Frontal cortex (tissue), 4 donors: ENCODE measurements at places on chromosomes 13 and 19. TPM values are rescaled to one million over a fixed set of nuclear protein-coding genes. Genes with fewer than 3 reads are reported as not detected.
A peak's percentile ranks its signal among the peaks of the same experiment; 100 is the strongest.

GRCh38 chr19:49565261-49565660, 15.1 kb downstream of the NOSIP start:
- DNase-seq, result no peak

THAP8 gene
- total RNA-seq, result 2.9 TPM

GRCh38 chr13:39110518-39111097, 72.4 kb downstream of the NHLRC3 start:
- DNase-seq, result no peak

DNA sequence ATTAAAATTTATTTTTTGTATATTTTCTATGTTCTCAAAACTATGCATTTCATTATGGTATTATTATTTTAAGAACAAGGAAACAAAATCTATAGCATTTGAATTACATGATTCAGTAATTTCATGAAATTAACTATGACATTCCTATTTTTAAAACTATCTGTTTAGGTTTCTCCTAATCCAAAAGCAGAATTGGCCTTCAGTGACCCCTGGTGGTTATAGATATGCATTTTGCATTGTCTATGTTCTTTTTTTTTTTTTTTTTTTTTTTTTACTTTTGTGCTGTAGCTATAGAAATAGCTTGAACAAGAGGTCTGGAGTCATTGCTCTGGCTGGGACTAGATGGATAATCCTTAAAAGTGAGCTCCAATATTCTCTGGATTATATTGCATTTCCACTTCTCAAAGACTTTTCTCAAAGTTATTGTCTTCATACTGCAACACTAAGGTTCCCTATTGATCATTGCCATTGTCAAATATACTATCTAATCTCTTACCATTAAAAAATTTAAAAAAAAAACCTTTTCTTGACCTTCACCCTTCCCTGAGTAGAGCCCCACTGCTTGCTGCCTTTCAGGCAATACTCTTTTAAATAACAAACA, 15.9 kb upstream of the DNAJC3 start:
- no peak for DNase-seq

DNA sequence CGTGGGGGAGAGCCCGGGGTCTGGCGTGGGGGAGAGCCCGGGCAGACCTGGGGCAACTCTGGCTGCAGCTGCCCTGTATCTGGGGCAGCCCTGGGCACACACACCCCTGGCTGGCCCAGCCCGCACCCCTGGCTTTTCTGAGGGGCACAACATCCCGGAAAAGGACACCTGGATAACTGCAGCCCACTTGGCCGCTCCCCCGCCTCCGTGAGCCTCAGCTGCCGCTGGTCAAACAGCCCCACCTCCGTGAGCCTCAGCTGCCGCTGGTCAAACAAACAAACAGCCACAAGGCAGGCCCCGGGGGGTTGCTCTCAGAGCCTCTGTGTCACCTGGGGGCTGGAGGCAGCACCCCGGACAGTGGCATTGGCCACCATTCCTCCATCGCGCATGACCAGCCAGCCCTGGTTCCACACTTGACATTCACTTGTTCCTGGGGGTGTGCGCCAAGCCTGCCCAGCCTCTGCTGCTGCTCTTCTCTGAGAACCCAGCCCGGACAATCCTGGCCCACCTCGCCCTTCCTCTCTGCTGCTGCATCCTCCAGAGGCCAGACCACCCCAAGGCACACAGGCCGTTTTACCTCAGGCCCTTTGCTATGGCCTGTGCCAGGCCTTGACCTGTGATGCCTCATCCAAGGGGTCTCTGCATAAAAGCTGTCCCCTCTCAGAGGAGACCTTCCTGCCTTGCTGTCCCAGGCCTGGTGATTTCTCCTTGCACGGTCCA, 19.9 kb downstream of the CEBPG start:
- no peak for DNase-seq

- DNase-seq, result no peak
These were observed 737.7 kb downstream of the PCDH9 start for GRCh38 chr13:66492479-66492878.

DNA sequence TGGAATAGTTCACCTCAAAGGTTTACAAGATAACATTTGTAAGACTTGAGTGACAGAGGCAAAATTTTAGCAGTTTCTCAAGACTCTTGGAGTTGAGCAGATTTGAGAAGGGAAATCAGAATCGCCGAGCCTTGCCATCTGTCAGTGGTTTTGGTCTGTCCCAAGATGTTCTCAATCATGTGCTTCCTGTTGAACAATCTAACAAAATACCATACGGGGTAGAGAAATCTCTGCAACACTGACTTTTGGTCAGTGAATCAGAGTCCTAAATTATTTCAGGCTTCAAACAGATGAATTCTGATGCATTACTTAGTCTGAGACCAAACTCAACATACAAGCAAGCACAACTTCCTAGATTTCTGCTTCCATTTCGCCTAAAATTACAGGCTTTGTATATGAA, 3.8 kb downstream of the KCTD12 start:
- no peak for DNase-seq

GIPC3 gene
- under 0.01 TPM for total RNA-seq

C1QTNF9B gene
- 0.41 TPM for total RNA-seq

DNA sequence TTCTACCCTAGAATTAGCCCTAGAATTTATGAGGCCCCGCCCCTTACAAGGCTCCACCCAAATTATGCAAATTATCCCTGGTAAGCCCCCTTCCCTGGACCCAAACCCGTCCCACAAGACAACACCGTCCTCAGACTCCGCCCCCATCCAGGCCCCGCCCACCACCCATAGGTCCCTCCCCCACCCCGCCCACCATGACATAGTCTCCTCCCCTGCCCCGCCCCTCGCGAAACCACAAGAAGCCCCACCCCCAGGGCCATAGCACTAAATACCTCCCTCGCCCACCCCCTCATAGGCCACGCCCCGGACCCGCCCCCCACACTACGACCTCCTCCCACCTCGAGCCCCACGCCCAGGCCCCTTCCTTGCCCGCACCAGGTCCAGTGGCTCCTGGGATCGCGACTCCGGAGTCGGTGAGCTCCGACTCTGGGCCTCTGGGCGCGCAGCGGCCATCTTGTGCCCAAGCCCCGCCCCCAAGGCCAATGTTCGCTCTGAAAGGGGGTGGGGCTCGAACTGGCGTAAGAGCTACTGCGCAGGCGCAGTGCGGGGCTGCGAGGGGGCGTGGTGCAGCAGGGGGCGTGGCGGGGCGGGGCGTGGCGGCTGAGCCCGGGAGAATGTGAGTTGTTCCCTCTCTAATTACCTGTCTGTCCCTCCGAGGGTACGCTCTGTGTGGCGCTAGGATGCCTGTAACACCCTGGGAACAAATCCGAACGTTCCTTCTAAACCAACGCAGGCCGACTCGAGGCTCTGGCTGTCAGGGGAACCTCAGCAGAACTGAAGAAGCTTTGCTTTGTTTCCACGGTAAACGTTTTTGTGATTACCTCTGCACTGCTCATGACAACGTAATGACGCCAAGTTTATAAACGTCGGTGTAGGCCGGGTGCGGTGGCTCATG, at the start of gene ZNF784:
ZNF784 (minus strand) TSS at position 458 of the 895 bp plus-strand sequence; CDS start at position 453, 5 bp downstream.
- peak; percentile 95 for DNase-seq

ZC3H13 gene
- 36.3 TPM for total RNA-seq

DNA sequence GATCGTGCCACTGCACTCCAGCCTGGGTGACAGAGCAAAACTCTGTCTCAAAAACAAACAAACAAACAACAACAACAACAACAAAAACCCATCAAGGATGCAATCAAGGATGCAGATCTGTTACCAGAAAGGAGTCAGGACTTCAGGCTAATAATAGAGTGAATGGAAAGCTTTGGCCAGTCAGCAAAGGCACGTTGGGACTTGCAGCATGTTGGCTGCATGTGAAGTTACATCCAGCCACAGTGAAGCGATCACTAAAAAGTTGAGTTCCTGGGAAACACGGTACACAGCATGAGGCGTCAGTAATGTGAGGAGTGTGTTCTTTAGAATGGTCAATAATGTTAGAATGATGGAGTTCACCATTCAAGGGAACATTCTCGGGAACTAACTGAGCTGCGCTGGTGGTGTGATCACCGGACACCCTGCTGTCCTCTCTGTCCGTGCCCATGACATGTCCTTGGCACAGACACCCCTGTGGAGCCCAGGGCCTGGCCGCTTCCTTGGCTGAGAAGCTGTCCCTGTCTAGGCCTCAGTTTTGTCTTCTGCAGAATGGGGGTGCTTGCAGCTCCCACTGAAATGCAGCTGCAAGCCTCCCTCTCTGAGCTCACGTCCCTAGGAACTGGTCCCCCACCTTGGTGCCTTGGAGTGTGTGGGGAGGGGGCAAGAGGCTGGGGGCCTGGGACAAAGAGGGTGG, 2.3 kb upstream of the LGALS7B start:
- DNase-seq, result no peak

- DNase-seq, result no peak
These were observed 525.6 kb downstream of the SUCLA2 start for GRCh38 chr13:47475441-47475948.

IZUMO4 gene
- 2.9 TPM for total RNA-seq

GRCh38 chr19:55116232-55116858, 1.1 kb downstream of the PPP1R12C start:
- peak; percentile 81 for DNase-seq

SSBP4 gene
- total RNA-seq, result 69.3 TPM

DNA sequence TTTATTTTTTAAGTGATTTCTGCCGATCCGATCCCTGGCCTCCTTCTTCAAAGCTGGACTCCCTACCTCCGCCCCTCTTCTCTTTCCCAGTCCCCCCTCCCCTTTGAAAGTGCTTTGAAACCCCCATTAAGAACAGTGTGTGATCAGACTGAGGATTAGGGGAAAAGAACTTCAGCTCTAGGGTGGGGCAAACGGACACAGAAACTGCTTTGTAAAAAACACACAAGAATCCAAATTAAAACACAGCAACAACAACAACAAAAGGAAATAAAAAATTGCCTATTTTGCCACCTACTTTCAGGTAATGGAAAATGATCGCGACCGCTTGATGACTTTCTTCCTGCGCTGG, 1.4 kb downstream of the SPRY2 start:
- no peak for DNase-seq

- DNase-seq, result no peak
These were observed 118.2 kb downstream of the KCNRG start for GRCh38 chr13:50133358-50133953.

FUT1 gene
- 0.82 TPM for total RNA-seq

DNA sequence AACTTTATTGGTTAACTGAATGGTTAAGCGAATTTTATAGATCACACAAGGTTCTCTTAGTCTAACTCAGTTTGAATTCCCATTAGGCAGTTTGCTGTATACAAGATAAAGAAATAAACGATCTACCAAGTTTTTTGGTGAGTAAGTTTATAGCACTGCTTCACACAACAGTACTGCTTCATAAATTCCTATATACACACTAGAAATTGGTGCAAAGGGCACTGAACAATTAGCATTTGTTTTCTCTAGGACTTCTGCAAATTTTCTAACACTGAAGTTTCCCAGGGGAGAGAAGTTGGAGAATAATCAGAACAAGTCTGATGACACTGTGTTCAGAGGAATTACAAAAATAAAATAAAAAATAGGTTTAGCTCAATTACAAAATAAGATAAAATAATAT, 1138.8 kb upstream of the PCDH9 start:
- DNase-seq, result no peak

NLRP8 gene
- total RNA-seq, result not detected

DNA sequence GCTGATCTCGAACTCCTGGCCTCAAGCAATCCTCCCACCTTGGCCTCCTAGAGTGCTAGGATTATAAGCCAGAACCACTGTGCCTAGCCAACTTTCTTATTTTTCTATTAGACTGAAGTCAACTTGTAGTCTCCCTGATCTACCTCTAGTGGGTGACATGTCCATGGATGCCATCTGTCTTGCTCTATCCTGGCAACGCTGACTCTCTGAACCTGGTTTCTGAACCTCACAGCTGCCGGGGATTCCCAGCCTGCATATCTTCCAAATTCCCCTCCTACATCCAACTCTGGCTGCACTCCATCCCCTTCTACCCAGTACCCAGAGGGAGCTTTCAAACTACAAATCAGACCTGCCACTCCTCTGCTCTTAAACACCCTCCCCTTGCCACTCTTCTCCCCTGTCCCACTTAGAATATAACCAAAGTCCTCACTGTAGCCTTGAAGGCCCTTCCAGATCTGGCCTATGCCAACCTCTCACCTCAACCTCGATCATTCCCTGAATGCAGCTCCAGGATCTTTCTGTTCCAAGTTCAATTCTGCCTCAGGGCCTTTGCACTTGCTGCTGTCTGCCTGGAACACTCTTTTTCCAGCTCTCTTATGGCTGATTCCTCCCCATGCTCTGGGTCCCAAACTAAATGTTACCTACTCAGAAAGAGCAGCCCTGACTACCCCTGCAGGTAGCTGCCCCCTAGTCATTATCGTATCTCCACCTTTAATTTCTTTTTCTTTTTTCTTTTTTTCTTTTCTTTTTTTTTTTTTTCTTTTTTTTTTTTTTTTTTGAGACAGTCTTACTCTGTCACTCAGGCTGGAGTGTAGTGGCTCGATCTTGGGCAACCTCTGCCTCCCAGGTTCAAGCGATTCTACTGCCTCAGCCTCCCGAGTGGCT, 2.2 kb downstream of the CLIP3 start:
- DNase-seq, result no peak

LIM2 gene
- total RNA-seq, result not detected

- no peak for DNase-seq
These were observed 10.6 kb downstream of the CLC start for GRCh38 chr19:39727070-39727800.

ANKLE1 gene
- 0.82 TPM for total RNA-seq

GRCh38 chr13:69903081-69903480, 204.5 kb upstream of the ATXN8OS start:
- no peak for DNase-seq

- no peak for DNase-seq
These were observed 11.1 kb downstream of the NTN5 start for GRCh38 chr19:48661711-48662090.

DNA sequence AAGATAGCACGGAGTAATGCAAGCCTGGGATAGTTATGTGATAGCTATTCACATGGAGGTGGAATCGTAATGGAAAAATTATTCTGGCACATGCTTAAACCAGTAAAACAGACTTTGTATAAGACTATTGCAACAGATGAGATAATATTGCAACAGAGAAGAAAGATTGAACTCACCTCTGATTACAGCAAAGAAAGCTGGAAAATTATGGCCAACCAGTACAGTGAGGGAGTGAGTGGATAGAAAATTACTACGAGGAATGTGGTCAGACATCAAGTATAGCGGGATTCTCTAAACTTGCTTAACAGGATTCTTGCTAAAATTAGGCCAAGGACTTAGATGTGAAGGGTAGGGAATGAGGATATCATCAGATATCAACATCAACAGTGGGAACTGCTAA, 397.6 kb upstream of the KLHL1 start:
- DNase-seq, result no peak

DNA sequence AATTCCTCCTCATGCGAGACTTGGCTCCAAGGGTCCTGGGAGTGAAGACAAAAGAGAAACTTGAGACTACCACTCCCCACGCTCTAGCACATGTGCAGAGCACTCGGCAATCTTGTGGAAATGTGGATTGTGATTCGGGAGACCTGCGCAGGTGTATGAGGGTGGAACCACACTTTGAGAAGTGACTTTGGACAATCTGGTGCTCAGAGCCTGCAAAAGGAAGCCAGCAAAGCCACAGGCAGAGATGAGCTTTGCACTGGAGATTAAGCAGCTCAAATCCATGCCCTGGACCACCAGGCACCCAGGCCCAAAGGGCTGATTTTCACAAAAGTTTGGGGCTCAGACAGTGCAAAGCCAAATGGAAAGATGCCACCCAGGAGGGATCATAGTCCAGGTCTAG, 162.5 kb upstream of the TSHZ3 start:
- DNase-seq, result no peak

- no peak for DNase-seq
These were observed 111.4 kb downstream of the ZAR1L start for GRCh38 chr13:32203736-32204135.
